ENCODE measurements at places on chromosomes 2 and 18.

DNA sequence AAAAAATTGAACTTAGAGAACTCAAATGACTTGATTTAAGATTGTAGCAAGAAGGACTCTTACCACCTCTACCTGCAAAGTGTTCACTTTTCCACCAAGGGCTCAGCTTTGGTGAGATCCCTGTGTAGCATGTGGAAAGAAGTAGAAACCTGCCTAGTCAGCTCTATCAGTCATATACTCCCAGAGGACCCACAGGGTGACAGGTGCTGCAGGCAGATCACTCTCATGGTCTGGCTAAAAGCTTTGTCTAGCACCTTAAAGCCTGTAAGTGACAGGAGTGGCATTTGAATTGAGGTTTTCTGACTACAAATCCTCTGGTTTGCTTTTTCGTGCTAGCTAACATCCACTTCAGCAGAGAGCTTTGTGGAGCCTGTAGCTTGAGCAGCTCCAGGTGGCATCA, 18.7 kb upstream of the NEMP2 start:
- DNase-seq = no peak

GRCh38 chr18:53745224-53745967, 479.1 kb downstream of the MBD2 start:
- DNase-seq = no peak

GRCh38 chr2:102986826-102987490, 225.1 kb downstream of the TMEM182 start:
- no peak for DNase-seq

DNA sequence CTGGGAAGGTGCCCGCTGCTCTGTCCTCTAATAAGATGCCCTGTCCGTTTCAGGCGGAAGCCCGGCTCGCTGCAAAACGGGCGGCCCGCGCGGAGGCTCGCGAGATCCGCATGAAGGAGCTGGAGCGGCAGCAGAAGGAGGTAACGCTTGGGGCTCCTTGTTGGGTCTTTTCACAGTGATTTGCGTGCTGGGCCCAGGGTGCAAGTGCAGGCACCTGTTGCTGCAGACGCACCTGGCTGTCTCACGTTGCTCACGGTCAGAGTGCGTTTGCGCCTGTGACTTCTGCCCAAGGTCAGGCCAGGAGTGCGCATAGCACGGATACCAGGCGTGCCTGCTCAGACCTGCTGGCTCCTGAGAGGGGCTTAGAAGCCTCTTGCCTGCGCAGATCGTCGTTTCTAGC, 81.1 kb downstream of the LRRFIP1 start:
- DNase-seq = no peak

DNA sequence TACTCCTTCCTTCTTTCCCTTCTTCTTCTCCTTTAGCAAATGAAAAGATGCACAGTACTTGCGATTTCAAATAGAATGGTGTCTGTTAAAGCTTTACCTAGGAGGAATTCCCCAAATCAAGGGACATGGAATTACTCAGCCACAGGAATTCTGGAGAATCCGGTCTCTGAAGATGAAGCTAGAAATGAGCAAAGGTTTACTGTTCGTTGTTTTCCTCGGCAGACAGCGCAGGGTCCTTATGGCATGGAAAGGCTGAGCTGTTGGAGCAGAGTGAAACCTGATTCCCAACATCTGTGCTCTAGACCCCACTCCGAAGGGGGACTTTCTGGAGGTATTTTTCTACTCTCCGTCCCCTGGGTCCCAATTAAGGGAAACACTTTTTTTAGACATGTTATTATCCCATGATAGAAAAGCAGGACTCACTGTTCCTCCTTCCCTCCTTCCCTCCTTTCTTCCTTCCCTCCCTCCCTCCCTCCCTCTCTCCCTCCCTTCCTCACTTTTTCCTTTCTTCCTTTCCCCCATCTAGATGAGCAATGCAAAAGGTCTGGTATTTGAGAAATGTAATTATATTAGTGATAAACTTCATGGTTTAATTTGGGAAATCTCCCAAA, 47.1 kb downstream of the CDCA7 start:
- DNase-seq = no peak

DNA sequence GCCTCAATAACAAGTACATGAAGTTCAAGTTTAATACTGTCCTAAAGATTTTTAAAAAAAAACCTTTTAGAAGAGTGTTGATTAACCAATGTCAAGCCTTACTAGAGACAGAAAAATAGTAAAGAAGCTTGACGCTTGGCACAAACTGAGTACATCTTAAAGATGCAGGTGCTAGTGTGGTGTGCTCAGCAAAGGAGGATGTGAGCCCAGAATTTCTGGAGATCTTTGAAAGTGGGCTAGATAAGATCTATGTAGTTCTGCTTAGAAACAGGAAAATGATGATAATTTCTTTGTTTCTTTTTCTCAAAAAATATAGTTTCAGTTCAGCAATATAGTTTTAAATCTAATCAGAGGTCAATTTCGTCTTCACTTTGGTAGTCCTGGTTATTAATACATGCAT, 118.3 kb upstream of the KLHL14 start:
- no peak for DNase-seq

GRCh38 chr2:72914589-72915319, 2.6 kb upstream of the EMX1 start:
- no peak for DNase-seq

DNA sequence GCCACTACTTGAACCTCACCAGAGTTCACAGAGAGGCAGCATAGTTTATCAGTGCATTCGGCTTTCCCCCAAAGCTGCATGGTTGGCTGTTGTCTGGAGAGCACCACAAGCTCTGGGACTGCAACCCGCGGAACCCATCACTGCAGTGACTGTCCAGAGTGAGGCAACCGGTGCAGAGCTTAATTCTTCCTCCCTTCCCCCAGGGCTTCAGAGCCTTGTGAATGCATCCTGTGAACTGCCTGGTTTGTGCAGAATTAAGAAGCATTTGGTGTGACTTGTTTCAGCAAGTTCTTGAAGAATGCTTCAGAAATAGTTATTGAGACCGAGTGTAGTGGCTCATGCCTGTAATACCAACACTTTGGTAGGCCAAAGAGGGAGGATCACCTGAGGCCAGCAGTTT, 99.2 kb upstream of the FOSL2 start:
- no peak for DNase-seq

DNA sequence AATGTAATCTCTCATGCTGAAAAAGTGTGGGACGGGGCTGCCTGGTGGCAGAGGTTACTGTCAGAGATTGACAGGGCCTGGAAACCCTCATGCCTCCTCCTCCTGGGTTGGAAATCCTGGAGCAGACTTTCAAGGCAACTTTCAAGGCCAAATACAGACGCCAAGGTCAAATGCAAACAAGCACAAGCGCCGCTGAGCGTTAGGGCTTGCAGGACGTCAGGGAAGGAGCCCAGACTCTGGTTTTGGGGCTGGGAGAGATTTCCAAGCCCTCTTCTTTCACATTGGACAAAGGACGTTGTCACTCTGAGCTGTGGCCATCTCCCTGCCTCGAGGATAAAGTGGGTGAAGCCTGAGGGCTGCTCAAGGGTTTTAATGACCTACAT, 120.1 kb downstream of the TWIST2 start:
- DNase-seq = no peak

- DNase-seq = no peak
Observed at GRCh38 chr2:143603035-143603655, 473.9 kb downstream of the ARHGAP15 start.

DNA sequence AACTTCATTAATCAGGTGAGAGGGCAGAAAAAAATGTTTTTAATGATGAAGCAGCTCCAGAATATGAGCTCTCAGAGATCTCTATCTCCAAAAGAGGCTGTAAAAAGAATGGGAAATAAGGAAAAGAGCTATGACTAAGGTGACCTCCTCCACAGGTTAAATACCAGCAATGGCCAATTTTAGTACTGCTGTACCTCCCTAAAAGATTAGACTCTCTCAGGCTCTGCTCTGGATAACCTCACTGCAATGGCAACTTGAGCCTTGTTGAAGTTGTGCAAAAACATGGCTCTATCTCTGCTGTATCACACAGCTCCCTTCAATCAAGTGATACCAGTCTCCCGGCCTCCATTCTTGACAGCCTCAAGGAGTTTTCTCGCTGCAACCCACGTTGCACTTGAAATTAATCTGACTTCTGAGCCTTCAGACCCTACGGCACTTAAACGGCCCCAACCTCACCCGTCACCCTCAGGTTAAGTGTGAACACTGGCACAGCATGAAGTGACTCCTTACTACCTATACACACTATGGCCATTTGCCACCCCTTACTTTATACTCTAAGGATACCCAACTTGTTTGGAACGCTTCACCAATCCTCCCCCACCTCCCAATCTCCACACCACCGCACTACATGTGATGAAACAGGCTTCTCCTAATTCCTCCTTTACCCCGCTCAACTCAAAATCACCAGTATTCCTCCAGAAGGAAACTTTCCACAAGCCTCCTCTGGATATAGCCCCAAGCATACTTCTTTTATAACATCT, 36.3 kb downstream of the SMAD2 start:
- no peak for DNase-seq

- DNase-seq = no peak
Observed at GRCh38 chr2:31553362-31553761, 27.4 kb downstream of the SRD5A2 start.

DNA sequence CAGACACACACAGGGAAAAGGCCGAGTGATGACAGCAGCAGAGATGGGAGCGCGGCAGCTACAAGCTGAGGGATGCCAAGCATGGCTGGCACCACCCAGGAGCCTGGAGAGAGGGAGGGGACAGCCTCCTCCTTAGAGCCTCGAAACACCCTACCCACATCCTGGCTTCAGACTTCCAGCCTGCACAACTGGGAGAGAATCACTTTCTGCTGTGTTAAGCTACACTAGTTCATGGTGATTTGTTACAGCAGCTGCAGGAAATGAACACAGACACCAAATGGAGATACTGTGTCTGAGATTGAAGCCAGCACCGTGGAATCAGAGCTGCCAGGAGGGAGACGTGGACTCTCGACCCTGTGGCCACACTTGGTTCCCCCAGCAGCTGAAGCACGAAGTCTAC, 27.5 kb upstream of the FOSL2 start:
- no peak for DNase-seq

DNA sequence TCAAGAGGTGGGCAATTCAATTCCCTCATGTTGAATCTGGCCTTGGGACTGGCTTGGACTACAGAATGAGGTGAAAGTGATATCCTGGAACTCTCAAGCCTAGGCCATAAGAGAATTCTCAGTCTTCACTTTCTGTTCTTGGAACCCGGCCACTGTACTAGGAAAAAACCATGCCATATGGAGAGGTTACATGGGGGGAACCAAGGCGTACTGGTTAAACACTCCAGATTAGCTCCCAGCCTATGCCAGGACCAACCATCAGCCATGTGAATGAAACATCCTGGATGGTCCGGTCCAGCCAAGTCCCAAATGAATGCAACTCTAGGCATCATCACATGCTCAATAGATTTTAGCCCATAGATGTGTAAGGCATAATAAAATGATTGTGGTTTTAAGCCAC, 56.4 kb downstream of the ZNF385B start:
- DNase-seq = no peak

- DNase-seq = no peak
Observed at GRCh38 chr2:31735716-31736115, 155.0 kb upstream of the SRD5A2 start.

DNA sequence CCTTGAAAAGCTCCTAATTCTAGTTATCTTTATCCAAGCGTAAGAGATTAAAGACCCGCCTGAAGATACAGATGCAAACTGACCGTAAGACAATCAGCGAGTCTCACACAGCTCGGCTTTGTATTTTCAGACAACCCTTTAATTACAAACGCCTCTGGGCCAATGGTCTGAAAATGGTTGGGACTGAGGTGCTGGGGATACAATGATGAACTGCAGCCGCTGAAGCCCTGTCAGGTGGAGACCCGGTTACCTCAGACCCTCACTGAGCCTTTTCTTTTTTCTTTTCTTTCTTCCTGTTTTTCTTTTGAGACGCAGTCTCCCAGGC, 715 bp upstream of the CFAP36 start:
- DNase-seq = no peak

DNA sequence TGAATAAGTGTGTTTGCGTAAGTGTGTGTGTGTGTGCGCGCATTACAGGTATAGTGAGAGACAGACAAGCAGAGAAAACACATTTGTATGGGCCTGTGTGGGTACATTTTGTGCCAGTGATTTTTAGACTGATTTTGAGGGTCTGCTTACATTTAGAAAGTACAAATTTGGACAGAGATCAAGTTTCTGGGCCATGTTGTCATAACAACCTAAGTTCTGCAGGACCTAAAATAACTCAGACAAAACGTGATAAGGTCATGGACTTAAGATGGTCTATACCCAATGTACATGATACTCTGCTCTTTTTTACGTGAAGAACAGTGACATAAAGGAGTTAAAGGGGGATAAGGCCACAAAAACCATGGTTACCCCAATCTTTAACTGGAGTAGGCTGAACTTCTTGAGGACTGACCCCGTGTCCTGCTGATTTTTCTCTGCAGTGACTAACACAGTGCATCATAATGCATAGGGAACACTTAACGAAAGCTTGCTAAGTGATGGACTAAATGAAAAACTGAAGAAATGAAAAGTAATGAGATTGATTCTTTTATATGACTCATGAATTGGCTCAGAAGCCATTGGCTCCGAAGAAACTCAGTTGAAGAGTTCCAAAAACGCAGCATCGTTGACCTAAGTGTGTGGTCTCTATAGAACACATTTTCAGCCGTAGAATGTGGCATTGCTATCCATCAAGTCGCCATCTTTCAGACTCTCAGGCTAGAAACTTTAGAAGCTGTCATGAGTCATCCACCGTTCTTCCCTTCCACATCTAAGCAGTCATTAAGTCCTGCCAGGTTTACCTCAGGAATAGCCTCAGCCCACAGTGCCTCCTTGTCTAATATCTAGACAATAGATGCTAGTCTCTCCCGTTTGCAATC, 61.6 kb upstream of the NCOA1 start:
- DNase-seq = no peak

- DNase-seq = no peak
Observed at GRCh38 chr2:102197389-102198137, 10.7 kb downstream of the IL1RL2 start.

- no peak for DNase-seq
Observed at GRCh38 chr2:178761759-178762371, 45.4 kb downstream of the TTN start.

- DNase-seq = no peak
Observed at GRCh38 chr2:182033449-182033848, 47.8 kb downstream of the PPP1R1C start.

DNA sequence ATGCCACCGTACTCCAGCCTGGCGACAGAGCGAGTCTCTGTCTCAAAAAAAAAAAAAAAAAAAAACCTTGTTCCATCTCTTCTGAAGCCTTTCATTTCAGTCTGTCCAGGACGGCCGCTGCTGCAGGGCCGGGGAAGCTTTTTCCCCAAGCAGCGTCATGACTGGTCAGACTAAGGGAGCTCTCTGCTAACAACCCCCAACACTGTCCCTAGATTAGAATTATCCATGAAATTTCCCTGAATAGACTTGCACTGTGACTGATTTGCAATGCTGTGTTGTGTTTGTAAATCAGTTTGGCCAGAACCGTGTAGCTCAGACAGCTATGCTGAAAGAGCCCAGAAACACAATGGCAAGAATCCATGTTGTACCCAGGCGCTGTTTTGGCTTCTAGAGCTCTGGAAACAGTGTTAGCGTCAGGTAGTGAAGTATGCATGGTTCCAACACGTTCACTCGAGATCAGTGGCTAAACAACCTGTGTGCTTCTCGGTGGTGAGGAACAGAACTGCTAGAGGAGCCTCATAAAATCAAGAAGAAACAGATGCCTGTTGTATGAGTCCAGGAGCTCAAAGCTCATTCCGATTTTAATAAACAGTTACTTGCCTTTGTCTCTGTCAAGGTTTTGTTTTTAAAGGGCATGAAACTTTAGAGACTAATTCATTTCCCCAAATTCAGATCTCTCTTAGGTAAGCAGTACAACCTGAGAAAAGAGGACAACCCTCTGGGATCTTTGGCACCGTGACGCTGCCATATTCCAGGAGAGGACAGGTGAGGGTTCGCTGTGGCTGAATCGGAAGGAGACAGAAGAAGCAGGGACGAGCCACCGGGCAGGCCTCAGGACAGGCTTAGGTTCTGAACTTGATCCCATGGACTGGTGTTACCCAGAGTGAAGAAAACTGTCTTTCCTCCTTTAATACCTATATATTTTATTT, 43.5 kb downstream of the GORASP2 start:
- DNase-seq = no peak

Measured in activated T-cell treated with anti-CD3 and anti-CD28 coated beads for 1 hour (primary cell).